ENCODE measurements at places on chromosomes 4 and X. TPM values are rescaled to one million over a fixed set of nuclear protein-coding genes. Genes with fewer than 3 reads are reported as not detected.

GRCh38 chr4:179698321-179698720 lies 2256.1 kb upstream of the AGA start:
- no peak for DNase-seq

DNA sequence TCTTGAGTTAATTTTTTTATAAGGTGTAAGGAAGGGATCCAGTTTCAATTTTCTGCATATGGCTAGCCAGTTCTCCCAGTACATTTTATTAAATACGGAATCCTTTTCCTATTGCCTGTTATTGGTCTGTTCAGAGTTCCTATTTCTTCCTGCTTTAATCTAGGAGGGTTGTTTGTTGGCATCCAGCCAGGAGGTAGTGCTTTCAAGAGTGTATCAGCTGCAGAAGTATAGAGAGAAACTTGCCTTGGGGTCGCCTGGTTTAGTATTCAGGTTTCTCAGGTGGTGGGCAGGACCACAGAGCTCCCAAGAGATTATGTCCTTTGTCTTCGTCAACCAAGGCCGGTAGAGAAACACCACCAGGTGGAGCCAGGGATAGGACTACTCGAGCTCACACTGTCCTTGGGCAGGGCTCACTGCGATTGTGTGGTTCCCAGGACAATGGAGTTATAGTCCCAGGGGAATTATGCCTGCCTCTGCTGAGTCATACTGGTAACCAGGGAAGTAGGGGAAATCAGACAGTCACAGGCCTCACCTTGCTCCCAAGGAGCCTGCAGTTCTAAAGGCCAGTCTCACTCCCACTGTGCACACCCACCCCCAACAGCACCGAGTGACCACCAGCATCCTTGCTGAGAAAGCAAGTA lies 168.1 kb downstream of the VSIG4 start:
- DNase-seq = no peak

DNA sequence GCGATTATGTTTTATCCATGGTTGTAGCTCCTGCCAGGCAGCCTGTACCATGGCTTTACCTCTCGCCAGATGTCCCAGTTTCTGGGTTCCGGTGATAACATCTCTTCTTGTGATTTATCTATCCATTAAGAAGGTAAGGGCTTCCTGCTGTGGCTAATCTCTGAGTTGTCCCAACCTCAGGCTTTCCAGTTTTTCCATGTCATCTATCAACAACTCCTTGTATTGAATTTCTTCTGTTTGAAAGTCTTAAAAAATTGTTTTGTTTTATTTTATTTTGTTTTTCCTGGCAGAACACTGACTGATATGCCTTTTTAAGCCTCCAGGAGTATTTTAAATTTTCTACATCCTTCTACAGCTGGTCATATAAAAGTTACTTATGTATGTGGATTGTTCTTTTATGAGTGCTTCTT lies 241.9 kb downstream of the ANTXR2 start:
- DNase-seq = no peak

- no peak for DNase-seq
Measured at GRCh38 chr4:186942758-186943377, 219.2 kb upstream of the FAT1 start.

DNA sequence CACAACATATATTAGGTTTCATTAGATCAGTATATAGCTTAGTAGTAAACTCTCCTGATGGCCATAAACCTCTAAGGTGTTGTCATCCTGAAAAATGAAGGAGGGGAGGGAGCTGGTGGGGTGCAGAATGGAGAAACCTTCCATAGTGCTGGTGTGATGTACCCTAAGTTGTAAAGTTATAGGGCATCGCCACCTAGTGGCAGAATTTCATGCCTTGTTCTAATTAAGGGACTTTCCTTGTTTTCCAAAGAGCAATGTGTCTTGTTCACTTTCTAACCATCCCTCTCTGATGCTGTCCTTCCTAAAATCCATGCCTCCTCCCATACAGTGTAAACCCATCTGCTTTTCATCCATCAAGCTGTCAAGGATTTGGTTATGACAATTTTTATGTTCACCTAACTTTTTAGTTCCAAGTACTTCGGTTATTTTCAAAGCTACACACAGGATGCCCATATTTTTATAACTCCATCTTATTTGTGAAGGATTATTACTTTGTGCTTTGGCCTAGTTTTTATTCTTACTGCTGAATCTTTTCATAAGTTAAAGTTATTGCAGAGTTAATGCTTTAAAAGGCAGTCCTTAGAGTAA lies 4.5 kb downstream of the NBDY start:
- DNase-seq = peak; percentile 35

DNA sequence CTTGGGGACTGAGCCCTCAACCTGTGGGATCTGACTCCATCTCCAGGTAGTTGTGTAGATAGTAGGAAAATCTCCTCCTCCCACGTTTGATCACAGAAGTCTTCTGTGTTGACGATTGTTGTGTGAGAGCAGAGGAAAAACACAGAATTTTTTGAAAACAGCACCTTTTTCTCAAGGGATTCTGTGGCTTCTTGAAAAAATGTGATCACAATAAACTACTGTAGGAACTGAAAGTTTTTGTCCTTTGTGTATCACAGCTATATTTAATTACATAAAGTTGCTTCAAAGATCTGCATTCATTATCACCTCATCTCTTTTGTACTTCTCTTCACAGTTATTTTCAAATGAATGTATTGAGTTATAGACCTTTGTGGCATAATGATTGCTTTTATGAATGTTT lies 85.1 kb downstream of the AFF1 start:
- no peak for DNase-seq

CT83 gene
- not detected for total RNA-seq

MAGEB10 gene
- not detected for total RNA-seq

TMEM31 gene
- not detected for total RNA-seq

ABCD1 gene
- 3.8 TPM for total RNA-seq
